Body of pancreas (tissue), 4 donors: ENCODE measurements at places on chromosomes 1 and 21.

DNA sequence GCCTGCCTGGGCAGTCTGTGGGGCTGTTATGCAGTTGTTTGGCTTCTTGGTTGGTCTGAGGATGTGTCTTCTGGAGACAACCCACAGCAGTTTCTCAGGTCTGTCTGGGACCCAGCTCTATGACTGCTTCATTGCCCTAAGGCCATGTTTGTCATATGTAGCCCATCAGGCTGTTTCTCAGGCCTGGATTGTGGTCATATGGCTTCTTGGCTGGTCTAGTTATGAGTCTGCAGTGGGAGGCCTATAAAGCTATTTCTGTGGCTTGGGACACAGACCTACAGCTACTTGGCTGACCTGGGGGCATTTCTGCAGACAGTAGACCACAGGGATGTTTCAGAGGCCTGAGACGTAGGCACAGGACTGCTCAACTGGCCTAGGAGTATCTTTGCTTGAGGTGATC, 41.5 kb downstream of the CHIA start:
- no peak for DNase-seq

DNA sequence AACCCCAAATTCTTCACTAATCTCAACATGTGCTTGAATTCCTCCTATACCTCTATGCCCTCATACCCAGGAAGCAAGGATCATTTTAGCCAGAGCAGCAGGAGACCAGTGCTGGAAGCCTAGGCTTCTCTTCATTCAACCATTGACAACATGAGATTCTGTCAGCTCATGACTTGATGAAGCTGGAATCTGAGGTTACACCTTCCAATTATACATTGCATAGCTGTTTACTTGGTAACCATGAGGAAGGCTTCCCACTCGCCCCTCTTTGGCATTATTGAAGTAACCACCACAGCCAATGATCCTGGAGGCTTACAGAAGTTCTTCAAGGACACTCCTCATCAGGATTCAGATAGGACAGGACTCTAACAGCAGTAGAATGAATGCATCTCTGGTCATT, 160.3 kb downstream of the TPR start:
- no peak for DNase-seq

- no peak for DNase-seq
Measured at GRCh38 chr1:21574466-21575151, 65.4 kb downstream of the ALPL start.

DNA sequence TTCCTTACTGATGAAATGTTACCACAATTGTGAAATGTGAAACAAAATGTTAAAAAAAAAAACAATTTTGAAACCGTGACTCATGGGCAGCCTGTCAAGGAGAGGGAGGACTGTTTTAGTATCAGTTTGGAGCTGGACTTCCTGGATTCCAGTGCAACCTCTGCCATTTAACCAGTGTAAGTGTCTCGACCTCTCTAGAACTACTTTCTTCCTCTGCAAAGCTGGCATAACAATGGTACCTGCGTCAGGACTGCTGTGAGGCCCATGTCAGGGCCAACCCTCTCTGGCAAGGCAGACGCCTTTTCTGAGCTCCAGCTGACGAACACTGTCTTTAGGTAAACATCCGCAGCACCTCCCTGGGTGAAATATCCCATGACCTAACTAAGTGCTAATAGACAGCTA, 20.9 kb downstream of the URB1 start:
- no peak for DNase-seq

DNA sequence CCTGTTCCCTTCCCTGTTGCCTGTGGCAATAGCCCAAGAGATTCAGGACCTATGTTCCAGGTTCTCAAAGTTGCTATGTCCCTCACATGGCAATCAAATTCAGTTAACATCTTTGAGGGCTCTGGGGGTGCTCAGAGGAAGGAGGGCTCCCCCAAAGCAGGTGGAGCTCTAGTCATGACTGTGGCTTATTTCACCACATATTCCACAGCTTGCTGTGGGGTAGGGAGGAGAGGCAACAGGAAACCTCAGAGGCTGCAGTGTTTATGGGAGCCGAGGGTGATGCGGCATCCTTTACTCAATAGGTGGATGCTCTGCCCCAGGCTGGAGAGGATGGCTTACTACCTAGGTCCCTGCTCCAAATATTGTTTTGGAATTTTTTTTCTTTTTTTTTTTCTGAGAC, 1.2 kb upstream of the MKNK1 start:
- no peak for DNase-seq

DNA sequence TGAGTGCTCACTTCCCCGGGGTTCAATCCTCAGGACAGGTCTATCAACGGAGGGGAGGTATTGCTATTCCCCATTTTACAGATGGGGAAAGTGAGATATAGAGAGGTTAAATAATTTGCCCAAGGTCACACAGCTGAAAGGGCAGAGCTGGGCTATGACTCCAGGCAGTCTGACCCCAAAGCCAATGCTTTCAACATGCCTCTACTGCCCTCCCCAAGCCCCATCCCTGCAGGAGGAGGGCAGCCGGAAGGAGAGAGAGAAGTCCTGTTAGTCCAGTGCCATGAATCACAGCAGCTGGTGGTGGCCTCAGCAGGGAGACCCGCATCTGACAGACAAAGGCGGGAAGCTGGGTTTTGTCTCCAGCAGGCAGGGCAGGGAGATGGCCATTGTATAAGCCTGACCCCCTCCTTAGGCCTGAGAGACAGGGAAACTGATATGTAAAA, 20.0 kb upstream of the CLIC4 start:
- no peak for DNase-seq

DNA sequence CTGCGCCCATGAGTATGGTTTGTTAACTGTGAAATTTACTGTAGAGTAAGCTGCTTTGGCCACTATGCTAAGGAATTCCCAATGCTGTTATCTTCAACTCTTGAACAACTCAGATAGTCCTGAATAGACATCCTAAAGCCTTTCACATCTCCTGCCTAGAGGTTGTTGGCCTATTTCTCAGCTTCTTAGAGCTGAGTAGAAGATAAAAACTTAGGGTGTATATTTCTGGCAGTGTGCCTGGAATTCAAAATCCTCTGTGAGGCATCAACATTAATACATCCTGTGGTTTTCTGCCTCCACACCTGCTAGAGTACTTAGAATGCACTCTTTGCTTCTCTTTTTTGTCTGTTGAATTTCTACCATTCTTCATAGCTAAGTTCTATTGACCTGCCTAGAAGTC, 45.8 kb upstream of the RC3H1 start:
- DNase-seq, result no peak

DNA sequence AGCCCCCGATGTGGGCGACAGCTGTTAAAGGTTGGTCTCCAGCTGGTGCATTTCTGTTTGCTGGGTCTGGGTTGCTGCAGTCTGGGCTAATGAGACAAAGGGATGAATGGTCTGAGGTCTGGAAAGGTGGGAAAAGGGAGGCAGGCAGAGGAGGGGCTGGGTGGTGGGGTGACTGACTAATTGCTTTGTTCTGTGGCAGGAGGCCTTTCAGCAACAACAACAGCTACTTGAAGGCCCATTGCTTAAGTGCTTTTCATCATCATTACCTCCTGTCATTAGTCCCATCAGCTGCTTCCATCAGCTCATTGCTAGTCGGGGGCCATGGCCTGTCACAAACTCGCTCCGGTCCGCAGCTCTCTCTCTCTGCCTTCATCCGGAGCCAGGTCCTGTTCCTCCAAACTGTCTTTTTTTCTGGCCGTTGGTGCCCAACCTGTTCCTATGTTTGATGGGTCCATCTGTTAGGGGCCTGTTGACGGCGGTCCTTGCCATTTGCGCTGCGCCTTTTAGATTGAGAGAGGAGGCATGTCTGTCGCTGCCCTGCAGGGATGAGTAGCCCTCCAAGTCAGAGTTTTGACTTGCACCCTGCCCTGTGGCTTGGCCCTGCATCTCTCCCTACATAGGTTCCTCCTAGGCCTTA, 105.6 kb upstream of the PLXNA2 start:
- no peak for DNase-seq

GRCh38 chr1:94787691-94788090, 32.5 kb upstream of the SLC44A3 start:
- no peak for DNase-seq
